ENCODE measurements at places on chromosomes 13 and 19.

DNA sequence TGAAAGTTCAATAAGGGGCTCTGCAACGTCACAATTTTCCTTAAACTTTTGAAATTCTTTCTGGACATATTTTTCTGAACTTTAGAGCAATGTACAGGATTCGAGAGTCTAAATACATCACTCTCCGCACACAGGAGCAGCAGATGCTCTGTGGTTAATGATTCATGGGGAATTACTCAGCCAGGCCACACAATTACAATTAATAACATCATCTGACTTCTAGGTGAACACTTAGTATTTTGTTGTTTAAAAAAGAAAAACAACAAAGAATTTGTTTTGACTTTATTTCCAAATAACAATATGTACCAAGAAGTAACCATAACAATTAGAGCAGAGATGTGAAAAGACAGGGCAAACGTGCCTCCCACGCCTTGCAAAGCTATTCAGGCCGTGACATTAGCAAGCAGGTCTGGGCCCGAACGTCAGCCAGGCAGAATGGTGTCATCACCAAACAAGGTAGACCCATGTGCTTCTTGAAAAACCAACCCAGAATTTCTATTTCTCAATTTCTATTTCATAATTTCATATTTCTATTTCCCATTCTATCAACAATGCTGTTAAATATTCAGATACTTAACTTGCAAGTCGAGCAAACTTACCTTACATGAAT is 236.3 kb downstream of the COL4A1 start:
- DNase-seq, result no peak

GRCh38 chr19:55632463-55632834 is 8.1 kb upstream of the ZNF784 start:
- peak; percentile 92 for DNase-seq

DNA sequence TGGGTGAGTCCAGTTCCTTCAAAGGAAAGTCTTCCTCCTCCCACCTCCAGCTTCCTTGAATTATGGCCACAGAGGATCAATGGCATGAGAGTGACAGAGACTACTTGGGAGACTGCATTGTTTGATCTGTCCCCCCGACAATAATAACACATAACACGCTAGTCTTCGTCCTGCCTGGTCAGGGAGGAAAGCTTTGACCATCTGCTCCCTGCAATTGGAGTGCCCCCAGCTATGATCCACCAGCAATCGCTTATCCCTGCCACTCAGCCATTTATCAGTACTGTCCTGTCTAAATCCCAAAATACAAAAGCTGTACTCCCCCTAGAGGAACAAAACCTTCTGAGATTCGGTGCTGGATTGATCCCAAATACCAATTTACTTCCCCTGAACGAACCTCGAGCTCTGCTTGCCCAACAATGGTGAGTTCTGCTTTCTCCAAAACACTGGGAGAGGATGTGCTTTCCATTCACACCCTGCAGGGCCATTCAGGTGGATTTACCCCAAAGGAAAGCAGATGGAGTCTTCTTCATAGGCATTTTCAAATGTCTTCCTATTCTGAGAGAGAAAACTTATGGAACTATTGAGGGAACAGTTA is 466.7 kb downstream of the TSHZ3 start:
- DNase-seq, result no peak

- no peak for DNase-seq
These were observed 73.9 kb upstream of the SPATA13 start for GRCh38 chr13:24086642-24087041.

GRCh38 chr19:14683439-14683838 is 6.4 kb upstream of the ZNF333 start:
- no peak for DNase-seq

DNA sequence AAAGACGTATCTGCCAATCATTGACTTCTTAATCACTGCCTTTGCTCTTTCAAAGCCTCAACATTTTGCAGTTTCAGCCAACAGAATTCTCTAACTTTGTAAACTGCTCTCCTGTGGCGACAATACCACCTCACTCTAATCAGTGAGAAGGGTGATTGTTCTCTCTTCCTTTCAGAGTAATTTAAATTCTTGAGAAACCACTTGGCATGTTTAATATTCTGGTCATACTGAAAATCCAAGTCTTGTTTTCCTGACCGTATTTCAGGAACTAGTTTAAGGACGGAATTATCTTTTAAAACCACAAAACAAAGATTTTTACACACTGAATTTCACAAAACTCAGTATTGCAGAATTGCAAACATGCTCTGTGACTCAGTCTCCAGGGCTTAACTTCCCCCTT is 5.2 kb upstream of the CDC16 start:
- no peak for DNase-seq

DNA sequence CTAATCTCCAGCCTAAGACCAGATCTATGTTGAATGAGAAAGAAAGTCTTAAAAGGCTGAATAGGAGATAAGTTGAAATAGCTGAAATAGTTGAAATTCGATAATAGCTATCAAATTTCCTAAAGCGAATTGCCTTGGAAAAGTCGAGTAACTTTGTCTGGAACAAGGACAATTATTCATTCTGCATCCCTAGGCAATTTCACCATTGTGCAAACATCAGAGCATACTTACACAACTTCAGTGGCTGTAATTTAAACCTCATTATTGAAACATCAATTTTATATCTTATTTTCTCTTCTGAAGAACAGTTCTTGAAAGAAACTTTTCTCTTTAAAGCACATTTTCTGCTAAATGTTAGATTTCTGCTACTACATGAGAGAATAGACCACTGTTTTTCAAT is 13.6 kb downstream of the TNFSF13B start:
- DNase-seq, result no peak

DNA sequence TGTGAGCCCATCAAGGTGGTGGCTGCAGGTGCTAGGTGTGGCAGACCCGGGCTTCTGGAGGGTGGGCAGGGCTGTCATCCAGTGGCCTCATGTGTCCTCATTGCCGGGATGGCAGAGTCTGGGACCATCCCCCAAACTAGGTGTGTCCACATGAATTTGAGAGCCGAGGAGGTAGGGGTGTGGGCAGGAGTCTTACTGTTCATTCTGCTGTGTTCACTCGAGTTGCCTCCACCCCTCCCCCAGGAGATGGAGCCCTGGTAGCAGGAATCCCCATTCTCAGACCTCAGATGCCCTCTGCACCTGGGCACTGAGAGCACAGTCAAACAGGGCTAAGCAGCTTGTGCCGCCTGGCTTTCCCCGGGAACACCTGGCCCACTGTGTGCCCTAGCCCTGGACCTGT is 22.4 kb downstream of the NAXD start:
- no peak for DNase-seq

DNA sequence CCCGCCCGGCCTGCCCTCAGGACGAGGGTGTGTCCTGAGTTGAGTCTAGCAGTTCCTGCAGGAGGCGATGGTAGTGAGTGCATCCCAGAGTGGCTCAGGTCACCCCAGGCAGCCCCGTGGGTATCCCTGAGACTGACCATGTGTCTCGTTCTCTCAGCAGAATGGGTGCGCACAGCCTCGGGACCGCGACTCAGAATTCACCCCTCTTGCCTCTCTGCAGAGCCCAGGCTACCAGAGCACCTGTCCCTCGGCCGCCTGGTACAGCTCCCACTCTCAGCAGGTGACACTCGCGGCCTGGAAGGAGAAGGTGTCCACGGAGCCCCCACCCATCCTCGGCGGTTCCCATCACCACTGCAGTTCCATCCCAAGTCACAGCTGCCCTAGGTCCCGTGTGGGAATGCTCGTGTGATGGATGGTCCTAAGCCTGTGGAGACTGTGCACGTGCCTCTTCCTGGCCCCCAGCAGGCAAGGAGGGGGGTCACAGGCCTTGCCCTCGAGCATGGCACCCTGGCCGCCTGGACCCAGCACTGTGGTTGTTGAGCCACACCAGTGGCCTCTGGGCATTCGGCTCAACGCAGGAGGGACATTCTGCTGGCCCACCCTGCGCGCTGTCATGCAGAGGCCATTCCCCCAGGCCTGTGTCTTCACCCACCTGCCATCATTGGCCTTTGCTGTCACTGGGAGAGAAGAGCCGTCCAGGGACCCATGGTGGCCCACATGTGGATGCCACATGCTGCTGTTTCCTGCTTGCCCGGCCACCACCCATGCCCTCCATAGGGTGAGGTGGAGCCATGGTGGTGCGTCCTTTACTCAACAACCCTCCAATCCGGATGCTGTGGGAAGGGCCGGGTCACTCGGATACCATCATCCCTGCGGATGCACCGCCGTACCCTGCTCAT is 87.1 kb upstream of the MCF2L start:
- no peak for DNase-seq

GRCh38 chr19:2411709-2412108 is 15.7 kb downstream of the TIMM13 start:
- DNase-seq, result no peak

DNA sequence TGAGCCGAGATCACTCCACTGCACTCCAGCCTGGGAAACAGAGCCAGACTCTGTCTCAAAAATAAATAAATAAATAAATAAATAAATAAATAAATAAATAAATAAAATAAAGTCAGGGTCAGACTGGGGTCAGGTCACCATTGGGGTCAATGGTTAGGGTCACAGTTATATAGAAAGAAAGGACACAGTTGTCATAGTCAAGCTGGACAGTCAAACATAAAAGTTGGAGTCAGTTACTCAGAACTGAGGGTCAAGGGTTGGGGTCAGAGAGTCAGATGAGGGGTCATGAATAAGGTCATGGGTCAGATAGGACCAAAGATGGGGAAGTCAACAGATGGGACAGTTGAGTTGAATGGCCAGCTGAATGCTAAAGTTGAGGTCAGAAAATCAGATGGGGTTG is 16.7 kb upstream of the EPOR start:
- no peak for DNase-seq

DNA sequence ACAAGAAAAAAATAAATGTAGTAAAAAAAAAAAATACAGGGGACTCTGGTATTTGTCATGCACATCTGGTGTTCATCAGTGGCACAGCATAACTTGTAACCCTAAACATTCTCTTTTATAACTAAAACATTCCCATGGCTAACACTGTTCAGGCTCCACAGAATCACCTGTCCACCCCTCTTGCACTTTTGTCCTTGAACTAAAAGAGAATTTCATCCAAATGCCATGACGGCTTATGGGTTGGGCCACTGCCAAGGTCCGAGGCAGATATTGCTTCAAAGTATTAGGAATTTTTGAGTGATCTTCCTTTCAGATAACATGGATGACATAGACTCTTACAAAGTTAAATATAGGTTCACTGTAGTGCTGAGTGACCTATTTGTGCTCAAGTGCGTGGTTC is 25.7 kb upstream of the SERP2 start:
- no peak for DNase-seq

GRCh38 chr19:33400856-33401682 is 27.6 kb downstream of the CEBPG start:
- DNase-seq, result no peak

GRCh38 chr19:18059297-18059696 is 27.4 kb downstream of the IL12RB1 start:
- DNase-seq, result no peak

- no peak for DNase-seq
These were observed 211.2 kb upstream of the EDNRB start for GRCh38 chr13:78129823-78130222.

GRCh38 chr19:17806945-17807344 is 12.0 kb downstream of the B3GNT3 start:
- no peak for DNase-seq

DNA sequence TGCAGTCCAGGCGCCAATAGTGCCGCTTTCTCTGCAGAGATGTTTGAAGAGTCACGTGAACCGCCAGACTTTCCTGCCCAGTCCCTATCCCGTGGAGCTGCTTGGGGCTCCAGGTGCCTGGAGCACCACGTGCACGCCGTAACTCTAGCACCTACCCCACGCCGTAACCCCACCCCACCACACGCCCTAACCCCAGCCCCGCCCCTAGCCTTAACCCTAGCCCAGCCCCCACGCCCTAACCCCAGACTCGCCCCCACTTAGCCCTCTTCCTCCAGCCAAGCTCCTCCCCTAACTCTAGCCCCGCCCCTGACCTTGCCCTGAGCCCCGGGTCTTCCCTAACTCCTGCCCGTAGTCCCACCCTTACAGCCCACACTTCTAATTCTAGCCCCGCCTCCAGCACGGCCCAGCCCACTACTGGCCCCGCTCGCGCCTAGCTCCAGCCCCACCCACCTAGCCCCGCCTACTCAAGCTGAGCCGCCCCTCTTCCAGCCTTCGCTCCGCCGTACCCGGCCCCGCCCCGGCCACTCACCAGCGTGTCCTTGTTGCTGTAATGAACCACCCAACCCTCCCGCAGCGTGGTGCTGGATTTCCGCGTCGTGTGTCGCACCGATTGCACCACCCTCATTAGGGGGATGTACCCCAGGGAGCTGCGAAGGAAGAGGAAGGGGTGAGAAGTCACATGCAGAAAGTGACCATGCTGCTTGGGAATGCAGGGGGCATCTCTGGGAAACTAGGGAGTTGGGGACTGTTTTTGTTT is 19.5 kb downstream of the PRKD2 start:
- no peak for DNase-seq

DNA sequence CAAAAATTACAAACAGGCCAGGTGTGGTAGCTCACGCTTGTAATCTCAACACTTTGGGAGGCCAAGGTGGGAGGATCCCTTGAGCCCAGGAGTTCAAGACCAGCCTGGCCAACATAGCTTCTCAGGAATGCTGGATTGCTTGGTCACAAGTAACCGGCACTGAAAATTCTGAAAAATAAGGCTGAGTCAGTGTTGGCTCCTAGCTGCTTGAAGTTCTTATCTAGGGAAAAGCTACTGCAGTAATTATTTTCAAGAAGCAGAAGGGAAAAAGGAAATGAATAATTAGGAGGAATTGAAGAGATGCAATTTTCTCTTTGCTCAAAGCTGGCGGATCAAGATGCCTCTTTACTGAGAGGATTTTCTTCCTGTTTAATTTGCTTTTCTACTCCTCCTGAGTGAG is 75.0 kb upstream of the GTF3A start:
- DNase-seq, result no peak

DNA sequence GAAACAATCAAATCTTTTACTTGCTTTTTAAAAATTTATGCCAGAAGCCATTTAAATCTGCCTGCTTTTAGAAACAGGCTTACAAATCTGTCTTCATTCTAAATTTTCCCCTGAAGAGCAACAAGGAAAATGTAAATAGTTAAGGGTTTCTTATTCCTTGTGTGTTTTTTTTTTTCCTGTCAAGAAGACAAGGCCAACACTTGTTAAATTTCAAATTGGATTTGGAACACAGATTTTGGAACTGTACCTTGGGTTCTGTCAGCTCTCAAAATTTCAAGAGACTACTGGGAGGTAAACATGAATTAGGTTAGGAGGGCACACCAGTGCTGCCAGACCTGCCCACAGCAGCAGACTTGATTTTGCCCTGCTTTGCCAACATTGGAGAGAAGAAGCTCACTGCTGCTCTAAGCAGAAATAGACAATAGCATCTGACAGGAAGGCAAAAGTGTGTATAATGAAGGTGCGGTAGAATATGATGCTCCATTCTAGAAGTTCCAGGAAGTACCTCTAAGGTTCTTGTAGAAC is 121.7 kb downstream of the NHLRC3 start:
- no peak for DNase-seq

- DNase-seq, result no peak
These were observed 111.6 kb upstream of the OBI1 start for GRCh38 chr13:78770601-78771000.

DNA sequence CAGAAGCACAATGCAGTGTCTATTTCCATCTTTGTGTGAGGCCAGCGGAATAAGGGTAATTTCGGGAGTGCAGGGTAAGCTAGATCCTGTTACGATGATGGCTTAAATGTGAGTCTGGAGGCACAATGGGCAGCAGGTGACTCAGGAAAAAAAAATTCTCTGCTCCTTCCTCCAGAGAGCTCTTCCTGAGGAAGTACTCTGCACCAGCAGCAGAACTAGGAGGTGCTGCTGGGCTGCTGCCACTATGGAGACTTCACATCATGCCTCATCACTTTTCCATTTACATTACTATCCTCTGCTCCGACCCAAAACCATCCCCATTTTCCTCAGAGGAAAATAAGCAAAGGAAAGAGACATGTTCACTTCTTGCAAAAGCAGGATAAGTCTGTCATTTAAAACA is 282.0 kb downstream of the DNAJC15 start:
- no peak for DNase-seq

GRCh38 chr19:43598445-43599240 is 2.2 kb downstream of the ZNF576 start:
- DNase-seq, result no peak

Data from NCI-H2107 (cell line).